ENCODE measurements at places on chromosomes 2 and 18. TPM values are rescaled to one million over a fixed set of nuclear protein-coding genes. Genes with fewer than 3 reads are reported as not detected.
A peak's percentile ranks its signal among the peaks of the same experiment; 100 is the strongest.

DNA sequence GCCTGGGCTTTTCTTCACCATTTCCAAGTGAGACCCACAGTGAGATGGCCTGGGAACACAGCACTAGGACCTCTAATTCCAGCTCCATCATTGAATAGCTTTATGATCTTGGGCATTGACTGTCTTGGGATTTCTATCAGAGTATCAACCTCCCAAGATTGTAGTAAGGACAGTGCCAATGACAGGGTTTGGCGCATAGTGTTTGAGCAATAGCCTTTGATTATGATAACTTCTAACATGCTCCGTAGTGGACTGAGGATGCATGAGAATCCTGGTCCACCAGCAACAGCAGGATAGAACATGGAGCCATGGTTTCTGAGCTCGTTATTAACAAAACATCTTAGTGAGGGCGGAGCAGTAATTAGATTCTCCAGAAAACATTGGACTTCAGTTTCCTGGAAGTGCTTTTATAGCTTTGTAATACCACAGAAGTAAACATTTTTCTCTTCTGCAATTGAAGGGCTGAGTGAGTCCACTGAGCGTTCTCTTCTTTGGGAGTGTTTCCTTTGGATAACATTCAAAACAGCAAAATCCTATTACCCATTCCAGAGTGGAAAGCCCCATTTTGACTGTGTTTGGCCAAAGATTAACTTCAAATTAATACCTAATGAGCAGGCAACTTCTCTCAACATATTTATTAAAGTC, 63.7 kb downstream of the IL1R2 start:
- H3K36me3 ChIP-seq: no peaks in the 10 kb centered on the region
- H3K4me1 ChIP-seq: peaks cover 4% of the 10 kb centered on the region
- H3K4me3 ChIP-seq: no peak overlapping the region
- DNase-seq: no peak
- H3K27me3 ChIP-seq: no peaks in the 10 kb centered on the region

SLC5A7 gene
- 0.88 TPM for total RNA-seq

DNA sequence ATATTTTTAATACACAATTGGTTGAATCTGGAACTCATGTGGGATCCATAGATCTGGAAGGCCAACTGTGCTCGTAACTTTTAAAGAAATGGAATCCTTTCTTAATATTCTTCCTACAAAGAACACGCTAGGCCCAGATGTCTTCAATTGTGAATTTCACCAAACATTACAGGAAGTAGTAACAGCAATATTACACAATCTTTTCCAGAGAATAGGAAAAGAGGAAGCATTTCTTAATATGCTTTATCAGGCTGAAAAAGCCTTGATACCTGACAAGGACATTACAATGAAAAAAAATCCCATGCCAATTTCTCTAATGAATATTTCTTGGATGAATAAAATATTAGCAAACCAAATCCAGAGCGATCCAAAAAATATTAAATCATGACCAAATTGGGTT, 80.3 kb upstream of the HAAO start:
- DNase-seq: no peak
- H3K27me3 ChIP-seq: no peaks in the 10 kb centered on the region
- no peaks in the 10 kb centered on the region for H3K36me3 ChIP-seq
- peaks cover 10% of the 10 kb centered on the region for H3K4me1 ChIP-seq
- no peak overlapping the region for H3K4me3 ChIP-seq

FKBP1B gene
- total RNA-seq: 11.8 TPM

DNA sequence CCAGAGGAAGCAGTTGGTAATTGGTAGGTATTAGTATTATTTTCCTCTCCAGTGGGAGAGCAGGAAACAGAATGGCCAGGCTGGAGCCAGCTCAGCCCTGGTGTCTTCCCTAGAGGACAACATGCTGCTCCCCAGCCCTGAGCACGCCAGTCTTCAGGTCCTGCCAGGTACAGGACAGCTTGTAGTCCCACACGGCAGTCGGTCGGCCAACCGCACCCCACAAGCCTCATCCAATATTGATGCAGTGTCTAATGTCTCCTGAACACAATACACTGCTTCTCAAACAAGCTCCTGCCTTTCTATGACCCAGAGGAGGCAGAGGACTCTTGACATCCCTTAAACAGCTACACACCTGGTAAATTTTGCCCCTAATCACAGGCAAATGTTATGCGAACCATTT, 71.0 kb upstream of the PPP1CB start:
- H3K36me3 ChIP-seq: no peaks in the 10 kb centered on the region
- no peak for DNase-seq
- H3K4me1 ChIP-seq: peaks cover 23% of the 10 kb centered on the region
- no peak overlapping the region for H3K4me3 ChIP-seq

DNA sequence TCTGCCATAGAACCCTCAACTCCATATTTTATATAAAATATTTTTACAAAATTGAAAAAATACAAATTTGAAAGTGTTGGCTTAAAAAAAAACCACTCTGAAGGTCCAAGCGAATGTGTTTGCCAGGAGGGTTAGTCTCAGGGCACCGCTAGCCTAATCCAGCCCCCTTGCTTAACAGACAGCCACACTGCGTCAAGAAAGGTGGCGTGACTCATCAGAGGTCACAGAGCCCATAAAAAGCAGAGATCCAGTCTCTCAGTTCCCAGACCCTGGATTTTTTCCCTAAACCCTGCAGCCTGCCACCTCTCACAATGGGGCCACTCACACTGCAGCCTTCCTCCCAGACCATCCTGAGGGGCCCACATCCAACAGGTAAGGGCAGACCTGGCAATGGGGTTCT, 3.9 kb upstream of the TNS1 start:
- no peak for DNase-seq
- H3K4me3 ChIP-seq: no peak overlapping the region
- H3K27ac ChIP-seq: no peak overlapping the region

- no peak for DNase-seq
- no peaks in the 10 kb centered on the region for H3K36me3 ChIP-seq
- H3K4me1 ChIP-seq: peaks cover 5% of the 10 kb centered on the region
- no peaks in the 10 kb centered on the region for H3K27me3 ChIP-seq
- no peak overlapping the region for H3K4me3 ChIP-seq
These were observed 12.2 kb upstream of the ME2 start for GRCh38 chr18:50866765-50867164.

GRCh38 chr2:156890529-156891148, 366.9 kb upstream of the GALNT5 start:
- H3K4me3 ChIP-seq: no peak overlapping the region
- peak; percentile 6 for DNase-seq
- H3K4me1 ChIP-seq: no peaks in the 10 kb centered on the region

GRCh38 chr2:240211096-240211495, 70.6 kb upstream of the OTOS start:
- H3K27me3 ChIP-seq: no peaks in the 10 kb centered on the region
- no peaks in the 10 kb centered on the region for H3K4me1 ChIP-seq
- no peak overlapping the region for H3K4me3 ChIP-seq
- H3K27ac ChIP-seq: no peak overlapping the region
- DNase-seq: no peak

DNA sequence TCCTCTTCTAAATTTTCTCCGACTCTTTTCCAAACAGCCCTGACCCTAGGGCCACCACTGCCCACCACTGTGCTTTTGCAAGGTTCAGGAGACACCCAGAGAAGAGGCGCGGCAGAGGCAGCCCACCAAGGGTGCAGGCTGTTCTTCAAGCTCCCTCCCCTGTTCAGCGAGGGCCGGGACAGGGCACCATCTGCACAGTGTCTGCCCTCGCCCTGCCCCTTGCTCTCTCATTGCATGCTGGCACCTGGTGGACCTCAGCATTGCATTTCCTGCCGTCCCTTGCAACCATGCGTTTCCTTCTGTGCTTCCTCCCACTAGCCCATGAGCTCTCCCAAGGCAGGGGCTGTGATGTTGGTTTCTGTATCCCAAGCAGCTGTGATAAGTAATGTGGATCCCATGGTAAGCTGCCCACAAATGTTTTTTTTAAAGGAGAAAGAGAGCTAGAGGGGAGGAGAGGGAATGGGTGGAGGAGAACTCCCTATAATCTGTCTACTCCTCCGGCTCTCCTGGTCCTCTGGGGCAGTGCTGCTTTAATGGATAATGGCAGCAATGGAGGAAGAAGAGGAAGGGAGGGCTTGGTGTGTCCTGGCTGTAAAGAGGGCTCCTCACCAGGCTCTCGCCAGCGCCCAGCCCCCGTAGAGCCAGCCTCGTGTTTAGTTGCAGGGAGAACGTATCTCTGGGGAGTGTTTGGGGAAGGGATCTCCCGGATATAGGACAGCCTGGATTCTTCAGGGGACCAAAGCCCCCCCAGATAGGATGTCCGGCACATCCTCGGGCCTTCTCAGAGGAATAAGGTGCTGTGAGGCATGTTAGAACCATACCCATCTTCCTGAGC, 15.6 kb upstream of the YWHAQ start:
- no peak overlapping the region for H3K4me3 ChIP-seq
- H3K4me1 ChIP-seq: no peaks in the 10 kb centered on the region
- no peaks in the 10 kb centered on the region for H3K36me3 ChIP-seq
- DNase-seq: peak; percentile 63

DNA sequence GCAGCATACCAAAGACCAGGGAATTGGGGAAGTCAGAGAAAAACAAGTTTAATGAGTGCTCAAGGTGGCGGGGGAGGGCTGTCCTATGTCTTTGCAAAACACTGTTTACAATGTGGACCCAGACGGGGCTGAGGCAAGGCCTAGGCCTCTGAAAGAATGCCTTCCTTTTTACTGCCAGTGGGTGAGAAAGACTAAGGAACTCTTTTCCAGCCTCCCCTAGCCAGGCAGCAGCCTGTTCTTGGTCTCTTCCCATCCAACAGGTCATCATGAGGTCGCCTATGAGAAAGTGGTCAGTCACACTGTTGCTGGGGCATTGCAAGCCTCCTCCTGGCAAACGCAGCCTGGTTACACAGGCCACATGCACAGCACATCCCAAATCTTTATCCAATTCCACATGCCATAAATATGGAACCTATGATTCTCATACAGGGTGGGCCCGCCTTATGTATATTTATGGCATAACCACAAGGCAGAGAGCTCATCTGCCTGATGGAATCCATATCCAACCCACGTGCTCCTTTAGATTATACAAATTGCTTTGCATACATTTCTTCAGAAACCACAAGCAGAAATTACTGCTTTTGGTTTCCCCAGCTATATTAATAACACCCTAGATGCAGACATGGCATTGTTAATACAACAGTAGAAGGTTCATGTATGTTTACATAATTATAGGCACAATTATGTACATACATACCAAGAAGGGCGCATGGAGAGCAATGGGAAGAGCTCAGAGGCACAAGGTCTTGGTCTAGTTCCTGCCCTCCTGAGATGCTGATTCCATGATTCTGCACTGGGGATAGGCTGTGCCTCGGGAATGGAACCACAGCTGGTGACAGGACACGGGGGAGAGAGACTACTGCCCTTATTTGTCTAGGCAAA, 48.6 kb downstream of the NRP2 start:
- no peaks in the 10 kb centered on the region for H3K4me1 ChIP-seq
- no peak overlapping the region for H3K27ac ChIP-seq
- H3K4me3 ChIP-seq: no peak overlapping the region
- DNase-seq: no peak

- H3K36me3 ChIP-seq: no peaks in the 10 kb centered on the region
- no peaks in the 10 kb centered on the region for H3K4me1 ChIP-seq
- H3K4me3 ChIP-seq: no peak overlapping the region
- no peak overlapping the region for H3K27ac ChIP-seq
- no peak for DNase-seq
These were observed 50.4 kb upstream of the EPAS1 start for GRCh38 chr2:46246790-46247189.

DNA sequence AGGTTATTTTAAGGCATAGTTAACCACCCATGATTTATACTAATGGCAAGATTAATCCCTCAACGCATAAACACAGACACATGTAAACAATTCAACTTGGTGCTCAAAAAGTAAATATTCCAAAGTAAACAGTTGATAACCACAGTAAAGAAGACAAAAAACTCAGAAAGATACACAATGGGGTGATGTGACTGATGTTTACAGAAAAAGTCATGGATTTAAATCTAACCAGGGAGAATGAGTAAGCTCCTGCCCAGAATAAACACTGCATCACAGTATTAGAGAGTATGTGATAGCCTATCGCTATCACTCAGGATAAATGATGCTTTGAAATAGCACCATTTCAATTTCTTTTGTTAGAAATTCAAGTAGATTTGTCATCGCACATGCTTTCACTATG, 49.3 kb downstream of the HIBCH start:
- no peak overlapping the region for H3K4me3 ChIP-seq
- no peak for DNase-seq
- no peak overlapping the region for H3K27ac ChIP-seq

DNA sequence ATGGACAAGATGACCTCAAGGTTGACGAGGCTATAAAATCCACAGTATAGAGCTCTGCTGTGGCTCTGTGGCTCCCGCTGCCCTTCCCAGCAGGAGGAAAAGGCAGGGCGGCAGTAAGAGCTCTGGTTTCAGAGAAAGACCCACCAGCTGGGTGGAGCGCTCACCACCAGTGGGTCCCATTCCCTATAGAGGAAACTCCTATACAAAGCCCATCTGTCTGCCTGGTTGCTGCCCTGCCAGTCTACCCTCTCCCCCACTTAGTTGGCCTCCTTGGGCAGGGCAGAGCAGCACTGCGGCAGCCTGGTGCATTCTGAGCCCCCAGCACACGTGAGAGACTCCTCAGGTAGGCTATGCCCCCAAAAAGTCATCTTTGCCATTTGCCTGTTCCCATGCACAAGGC, 26.5 kb downstream of the TNS1 start:
- H3K4me1 ChIP-seq: peaks cover 54% of the 10 kb centered on the region
